ENCODE measurements at places on chromosomes 2 and 18.

GRCh38 chr2:218002845-218003180, at the start of gene TNS1:
Gene TNS1, minus strand, starts transcription at chr2:218002995. Its CDS starts 123 bp downstream, at chr2:218002872.
- no peak for DNase-seq

DNA sequence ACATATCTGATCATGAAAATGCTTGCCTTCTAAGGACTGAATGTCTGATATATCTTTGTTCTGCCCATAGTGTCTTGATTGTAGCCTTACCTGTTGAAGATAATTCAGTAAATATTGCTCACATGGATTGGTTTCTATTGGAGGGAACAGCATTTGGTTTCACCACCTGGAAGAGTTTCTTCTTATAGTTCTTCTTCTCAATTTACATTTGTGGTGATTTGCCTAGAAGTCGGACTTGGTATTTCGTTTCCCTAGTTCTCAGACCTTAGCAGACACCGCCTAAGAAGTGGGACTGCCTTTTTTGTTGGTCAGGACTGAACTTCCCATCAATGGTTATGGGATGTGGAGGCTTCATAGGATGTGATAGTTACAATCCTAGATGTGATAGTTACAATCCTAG, 20.2 kb downstream of the MGAT5 start:
- DNase-seq: no peak

DNA sequence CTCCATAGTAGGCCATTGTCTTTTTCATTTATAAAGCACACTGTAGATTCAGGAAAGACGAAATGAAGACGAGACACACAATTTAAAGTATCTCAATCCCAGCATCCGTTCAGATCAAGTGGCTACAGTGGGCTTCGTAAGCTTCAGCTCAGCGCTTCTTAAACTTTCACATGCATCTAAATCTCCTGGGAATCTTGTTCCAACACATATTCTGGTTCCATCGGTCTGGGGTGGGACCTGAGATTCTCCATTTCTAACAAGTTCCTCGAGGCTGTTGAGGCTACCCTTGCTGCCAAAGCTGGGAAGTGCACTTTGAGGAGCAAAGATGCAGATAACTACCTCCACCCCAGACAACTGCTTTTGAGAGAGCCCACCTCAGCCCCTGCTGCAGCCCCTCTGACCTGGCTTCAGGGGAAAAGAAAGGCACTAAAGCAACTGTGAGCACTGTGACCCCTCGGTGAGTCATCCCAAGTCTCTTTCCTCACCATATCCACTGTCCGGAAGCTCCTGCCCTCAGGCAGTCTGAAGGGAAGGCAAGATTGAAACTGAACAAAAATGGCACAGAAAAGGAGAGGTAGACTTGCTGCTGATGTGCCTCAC, 201.1 kb upstream of the FBXO11 start:
- no peak for DNase-seq

GRCh38 chr18:36322734-36323133, 25.2 kb downstream of the FHOD3 start:
- no peak for DNase-seq

DNA sequence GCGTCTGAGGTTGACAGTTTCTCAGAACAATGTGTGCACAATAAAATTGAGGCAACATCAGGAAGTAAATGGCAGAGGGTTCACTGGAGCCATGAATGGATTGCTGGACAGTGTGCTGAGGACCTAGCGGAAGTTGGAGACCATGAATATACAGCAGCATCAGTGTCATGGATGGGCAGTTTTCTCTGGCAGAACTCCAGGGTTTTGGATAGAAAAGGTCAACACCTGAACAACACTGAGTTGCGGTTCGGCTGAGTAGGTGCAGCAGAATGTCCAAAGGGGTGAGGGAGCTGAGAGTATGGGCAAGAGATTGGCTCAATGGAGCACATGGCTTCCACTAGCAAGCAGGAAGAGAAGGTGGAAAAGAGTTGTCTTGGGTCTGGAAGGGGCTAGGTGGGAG, 73.7 kb downstream of the DNER start:
- DNase-seq: no peak

GRCh38 chr2:10405448-10405847, 42.7 kb downstream of the ODC1 start:
- no peak for DNase-seq

GRCh38 chr2:172484706-172485105, 57.3 kb downstream of the ITGA6 start:
- DNase-seq: no peak

DNA sequence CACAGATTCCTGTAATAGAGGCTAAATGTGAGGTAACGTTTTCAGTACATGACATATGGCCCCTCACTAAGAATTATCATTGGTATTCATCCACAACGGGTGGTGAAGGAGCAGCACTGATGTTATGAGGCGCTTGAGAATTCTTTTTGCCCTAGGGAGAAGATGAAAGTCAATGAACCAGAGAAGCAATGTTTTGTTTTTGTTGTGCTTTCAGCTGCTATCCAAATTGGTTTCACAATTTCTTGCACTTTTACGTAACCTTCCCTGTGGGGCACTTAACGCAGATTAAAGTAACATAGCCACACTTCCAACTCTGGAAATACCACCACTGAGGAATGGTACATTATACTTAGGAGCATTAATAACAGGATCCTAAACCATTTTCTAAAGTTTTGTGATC, 13.3 kb upstream of the CCDC85A start:
- no peak for DNase-seq

DNA sequence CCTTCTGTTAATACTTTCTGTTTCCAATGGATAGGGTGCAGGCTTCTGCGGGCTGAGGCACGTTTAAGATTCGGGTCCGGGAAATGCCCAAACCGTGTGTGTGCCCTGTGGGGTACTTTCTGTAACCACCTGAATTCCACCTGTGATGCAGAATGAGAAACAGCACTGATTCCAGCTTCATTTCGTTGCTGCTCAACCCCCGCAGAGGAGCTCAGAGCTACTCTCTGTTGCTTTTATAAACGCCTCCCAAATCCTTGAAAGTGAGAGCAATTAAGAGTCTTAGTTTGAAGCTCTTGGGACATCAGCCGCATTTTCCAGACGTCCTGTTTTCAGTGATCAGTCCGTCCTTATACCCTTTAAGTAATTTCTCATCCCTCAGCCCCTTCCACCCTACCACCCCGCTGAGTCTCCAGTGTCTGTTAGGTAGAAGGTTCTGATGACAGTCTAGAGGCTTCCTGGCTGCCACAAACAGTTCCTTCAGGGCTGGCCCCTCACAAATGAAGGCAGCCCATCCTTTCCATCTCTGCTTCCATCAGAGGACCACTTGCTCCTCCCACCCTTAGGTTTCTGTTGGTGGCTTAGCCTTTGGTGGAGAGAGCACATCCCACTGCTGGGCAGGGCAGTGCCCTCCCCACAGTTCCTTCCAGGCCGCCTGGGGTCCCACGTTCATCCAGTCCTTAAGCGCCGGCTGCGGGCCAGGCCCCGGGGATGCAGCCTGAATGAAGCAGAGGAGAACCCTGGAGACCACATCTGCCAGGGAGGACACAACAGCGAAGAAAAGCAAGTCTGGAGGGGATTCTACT, 230.1 kb downstream of the SEPTIN10 start:
- DNase-seq: no peak

GRCh38 chr2:238306672-238306998, 13.7 kb upstream of the TRAF3IP1 start:
- DNase-seq: no peak

GRCh38 chr2:86072271-86072858, 33.3 kb downstream of the POLR1A start:
- no peak for DNase-seq

DNA sequence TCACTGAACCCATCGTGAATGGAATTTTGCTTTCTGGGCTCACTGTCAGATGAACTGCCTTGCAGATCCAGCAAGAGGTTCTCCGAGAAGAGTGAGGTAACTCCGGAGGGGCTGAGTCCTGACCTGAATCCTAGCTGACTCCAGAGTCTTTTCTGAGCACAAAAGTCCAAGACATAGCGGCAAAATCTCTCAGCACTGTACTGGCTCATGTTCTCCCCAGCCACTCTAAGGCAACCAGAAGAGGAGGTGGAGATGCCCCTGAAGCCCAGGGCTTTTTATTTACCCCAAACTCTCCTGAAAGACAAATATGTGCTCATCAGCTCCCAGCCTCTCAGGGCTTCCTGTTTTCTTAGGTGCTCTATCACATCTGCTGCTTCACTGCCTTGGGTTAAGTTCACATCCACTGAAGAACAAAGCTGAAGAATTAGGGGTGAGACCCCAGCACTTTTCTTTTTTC, 221.8 kb downstream of the MREG start:
- no peak for DNase-seq

GRCh38 chr2:224039080-224039769, at the start of gene SERPINE2:
Gene SERPINE2, minus strand, starts transcription at chr2:224039286. Its CDS starts 37,386 bp downstream, at chr2:224001900.
- DNase-seq: peak; percentile 20

- no peak for DNase-seq
These were observed 58.6 kb downstream of the FN1 start for GRCh38 chr2:215377283-215377682.

- DNase-seq: no peak
These were observed 256.7 kb upstream of the SETBP1 start for GRCh38 chr18:44423814-44424644.

DNA sequence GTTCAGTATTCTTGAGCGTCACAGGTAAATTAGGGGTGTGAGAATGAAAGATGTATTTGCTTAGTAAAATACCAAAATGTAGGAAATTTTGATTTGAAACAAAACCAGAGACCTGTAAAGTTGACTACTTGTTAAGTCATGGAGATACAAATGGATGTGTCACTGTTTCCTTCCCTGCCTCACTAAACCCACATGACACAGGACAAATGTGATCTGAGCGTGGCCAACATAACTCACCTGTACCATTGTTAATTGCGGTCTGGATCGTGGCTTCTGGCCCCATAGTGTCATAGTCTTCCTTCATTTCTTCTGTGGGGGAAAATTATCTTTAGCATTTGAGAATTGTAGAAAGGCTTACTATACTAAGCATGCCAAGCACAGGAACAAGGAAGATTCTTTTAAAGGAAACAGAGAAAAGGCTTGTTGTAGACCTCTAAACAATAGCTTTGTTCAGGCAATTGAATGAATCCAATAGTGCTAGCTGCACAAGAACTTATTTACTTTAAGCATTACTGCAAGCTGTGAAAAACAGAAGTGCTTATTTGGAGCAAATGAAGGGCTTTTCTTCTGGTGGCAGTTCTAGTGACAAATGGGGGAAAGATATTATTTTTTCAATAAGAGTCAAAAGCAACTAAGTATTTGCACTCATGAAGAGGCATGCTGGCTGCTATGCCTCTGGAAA, 95.2 kb downstream of the ZEB2 start:
- DNase-seq: no peak

DNA sequence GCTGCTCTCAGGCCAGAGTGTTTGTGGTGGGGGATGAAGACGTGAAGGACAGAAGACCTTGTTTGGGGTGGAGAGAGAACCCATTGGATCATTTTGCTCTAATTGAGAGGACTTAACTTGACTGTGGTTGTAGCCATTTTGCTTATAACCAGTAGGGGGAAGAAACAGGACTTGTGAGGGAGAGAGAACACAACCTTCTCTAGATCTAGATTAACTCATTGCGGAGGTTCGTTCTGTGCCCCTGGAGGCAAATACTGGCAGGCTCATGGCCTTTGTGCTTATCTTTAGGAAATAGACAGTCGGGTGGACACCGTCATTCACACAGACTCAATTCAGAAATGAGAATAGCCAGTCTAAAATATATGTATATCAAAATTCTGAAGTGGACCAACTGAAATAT, 147.0 kb upstream of the LHCGR start:
- DNase-seq: no peak

- peak; percentile 40 for DNase-seq
These were observed 116.6 kb upstream of the PELI1 start for GRCh38 chr2:64260817-64261216.

DNA sequence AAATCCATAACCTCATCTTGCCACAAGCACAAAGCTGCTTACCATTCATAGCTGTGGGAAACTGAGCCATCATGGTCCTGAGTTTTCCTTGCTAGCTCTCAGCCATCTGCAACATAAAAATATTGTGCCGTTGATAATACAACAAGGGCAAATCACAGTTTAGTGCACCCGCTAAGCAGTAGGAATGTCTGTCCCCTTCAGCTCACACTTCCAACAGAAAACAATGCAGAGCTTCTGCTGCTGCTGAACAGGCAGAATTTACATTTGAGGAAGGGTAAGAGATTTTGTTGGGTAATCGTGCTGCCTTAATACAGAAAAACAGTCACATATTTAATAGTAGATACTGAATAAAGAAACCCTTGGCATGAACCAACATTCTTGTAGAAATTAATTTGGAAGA, 32.3 kb downstream of the ITSN2 start:
- no peak for DNase-seq

- no peak for DNase-seq
These were observed 121.0 kb downstream of the KLHL29 start for GRCh38 chr2:23505984-23506380.

- DNase-seq: no peak
These were observed 474 bp upstream of the GCA start for GRCh38 chr2:162343492-162343823.

DNA sequence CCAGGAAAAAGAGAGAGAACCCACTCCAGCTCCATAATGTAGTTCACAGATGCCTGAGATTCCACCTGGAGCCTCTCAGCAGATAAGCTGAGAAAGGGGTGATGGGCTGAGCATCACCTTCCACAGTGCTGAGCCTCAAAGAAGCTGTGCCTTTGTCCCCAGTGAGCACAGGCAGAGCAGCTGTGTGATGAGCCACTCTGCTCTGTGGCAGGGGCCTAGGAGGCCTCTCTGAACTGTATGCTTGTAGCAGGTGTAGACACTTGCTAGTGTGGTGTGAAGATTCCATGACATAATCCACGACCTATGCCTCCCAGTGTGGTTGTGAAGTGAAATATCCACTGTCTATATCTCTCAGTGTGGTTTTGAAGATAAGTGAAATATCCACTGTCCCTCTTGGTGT, 70.4 kb upstream of the MGAT4A start:
- DNase-seq: no peak

GRCh38 chr2:16408331-16409005, 257.2 kb downstream of the CYRIA start:
- no peak for DNase-seq

GRCh38 chr18:22728016-22728415, 205.1 kb upstream of the RBBP8 start:
- DNase-seq: no peak

- DNase-seq: no peak
These were observed 66.8 kb downstream of the MREG start for GRCh38 chr2:215946586-215946985.

DNA sequence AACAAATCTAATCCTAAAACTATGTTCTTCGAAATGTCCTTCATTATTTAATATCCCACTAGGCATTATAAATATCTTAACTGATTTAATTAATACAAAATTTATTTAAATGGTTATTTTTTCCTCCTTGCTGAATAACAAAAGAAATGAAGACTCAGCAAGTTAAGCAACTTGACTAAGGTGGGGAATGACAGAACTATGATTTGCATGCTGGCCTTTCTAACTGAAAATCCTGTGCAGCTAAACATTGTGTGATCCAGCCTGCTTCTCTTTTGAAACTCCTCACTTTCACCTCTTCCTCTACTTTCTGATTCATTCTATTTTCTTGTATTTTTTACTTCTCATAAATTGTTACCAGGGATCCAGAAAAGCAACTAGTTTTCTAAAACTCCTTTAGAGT, 132.0 kb downstream of the CALCRL start:
- DNase-seq: no peak

- DNase-seq: no peak
These were observed 24.4 kb upstream of the AAK1 start for GRCh38 chr2:69667805-69668382.

- DNase-seq: no peak
These were observed 72.4 kb upstream of the NPAS2 start for GRCh38 chr2:100747551-100747950.

All from CD4-positive, alpha-beta T cell treated with Interleukin-17A for 1 hour (primary cell).